ENCODE measurements at places on chromosomes 6 and 20. TPM values are rescaled to one million over a fixed set of nuclear protein-coding genes. Genes with fewer than 3 reads are reported as not detected.

The CALHM6 gene
- polyA plus RNA-seq = 1.9 TPM

The POPDC3 gene
- polyA plus RNA-seq = 80.0 TPM

The GPR63 gene
- polyA plus RNA-seq = not detected

The ATP9A gene
- polyA plus RNA-seq = 11.3 TPM

The ELOVL2 gene
- 0.12 TPM for polyA plus RNA-seq

The PSORS1C2 gene
- not detected for polyA plus RNA-seq

The MRPL2 gene
- polyA plus RNA-seq = 148 TPM

The RIN2 gene
- 18.4 TPM for polyA plus RNA-seq

The METTL24 gene
- 6.8 TPM for polyA plus RNA-seq

The LHFPL5 gene
- not detected for polyA plus RNA-seq

The CCDC28A gene
- 15.2 TPM for polyA plus RNA-seq

The TAP1 gene
- 11.2 TPM for polyA plus RNA-seq

The MATN4 gene
- polyA plus RNA-seq = not detected

The C6orf52 gene
- 7.2 TPM for polyA plus RNA-seq

The SLC12A5 gene
- polyA plus RNA-seq = 17.1 TPM

The ANGPT4 gene
- polyA plus RNA-seq = 0.15 TPM

The PTK6 gene
- polyA plus RNA-seq = 0.30 TPM

The CDSN gene
- polyA plus RNA-seq = not detected

The SMLR1 gene
- polyA plus RNA-seq = not detected

The WASF1 gene
- polyA plus RNA-seq = 70.9 TPM

The FLRT3 gene
- polyA plus RNA-seq = 6.3 TPM

The JPH2 gene
- polyA plus RNA-seq = 142 TPM

The SNTA1 gene
- 329 TPM for polyA plus RNA-seq

The ALDH8A1 gene
- polyA plus RNA-seq = 0.72 TPM

The EMILIN3 gene
- 0.45 TPM for polyA plus RNA-seq

The AGER gene
- 4.8 TPM for polyA plus RNA-seq

The FIG4 gene
- polyA plus RNA-seq = 22.0 TPM

The BTN1A1 gene
- polyA plus RNA-seq = 0.35 TPM

The PRICKLE4 gene
- 6.4 TPM for polyA plus RNA-seq

The TINAG gene
- not detected for polyA plus RNA-seq

The HRH3 gene
- not detected for polyA plus RNA-seq

The GSTA2 gene
- 0.24 TPM for polyA plus RNA-seq

The SLC35D3 gene
- 3.8 TPM for polyA plus RNA-seq

The FBXO30 gene
- polyA plus RNA-seq = 12.3 TPM

The FAM209B gene
- 0.26 TPM for polyA plus RNA-seq

The TCF21 gene
- polyA plus RNA-seq = 4.0 TPM
